ENCODE measurements at places on chromosomes 1 and 21. TPM values are rescaled to one million over a fixed set of nuclear protein-coding genes. Genes with fewer than 3 reads are reported as not detected.

GRCh38 chr1:41350055-41350378, 11.2 kb upstream of the FOXO6 start:
- DNase-seq = no peak

DNA sequence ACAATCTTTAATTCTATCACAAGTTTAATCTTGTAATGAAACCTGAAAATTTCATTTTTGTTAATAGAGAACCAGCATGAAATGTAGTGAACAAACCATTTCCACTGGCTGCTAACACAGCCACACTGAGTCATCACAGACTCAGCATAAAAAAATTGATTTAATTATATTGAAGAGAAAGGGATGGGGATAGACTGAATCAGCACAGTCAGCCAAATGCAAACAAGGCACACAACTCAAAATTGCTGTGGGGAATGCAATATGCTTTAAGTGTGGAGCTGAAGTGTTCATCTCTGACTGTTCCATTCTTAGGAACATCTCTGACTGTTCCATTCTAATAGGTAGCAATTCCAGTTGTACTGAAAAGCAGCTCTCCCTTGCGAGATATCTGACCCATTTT, 299.8 kb downstream of the MRPL39 start:
- DNase-seq = no peak

- no peak for DNase-seq
Measured at GRCh38 chr1:28577738-28578536, 14.1 kb upstream of the RAB42 start.

- DNase-seq = no peak
Measured at GRCh38 chr1:30234091-30234490, 489.3 kb downstream of the MATN1 start.

- peak; percentile 53 for DNase-seq
Measured at GRCh38 chr1:33097137-33097611, 16.2 kb downstream of the AZIN2 start.

DNA sequence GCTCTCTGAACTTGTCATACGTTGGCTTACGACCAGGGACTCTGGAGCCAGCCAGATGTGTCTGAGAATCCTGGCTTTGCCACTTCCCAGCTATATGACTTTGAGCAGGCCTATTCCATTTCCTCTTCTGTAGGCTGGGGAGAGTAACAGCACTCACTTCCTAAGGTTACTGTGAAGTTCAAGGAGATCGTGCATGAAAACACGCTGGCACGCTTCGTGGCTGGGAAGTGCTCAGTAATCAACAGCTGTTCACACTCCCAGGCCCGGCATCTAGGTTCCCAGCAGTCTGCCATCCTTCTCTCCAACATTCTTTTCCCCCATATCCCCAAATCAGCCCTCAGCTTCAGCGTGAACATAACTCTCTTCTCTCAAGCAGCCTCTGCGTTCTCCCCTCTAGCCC, 2.0 kb downstream of the ASCL5 start:
- DNase-seq = no peak

DNA sequence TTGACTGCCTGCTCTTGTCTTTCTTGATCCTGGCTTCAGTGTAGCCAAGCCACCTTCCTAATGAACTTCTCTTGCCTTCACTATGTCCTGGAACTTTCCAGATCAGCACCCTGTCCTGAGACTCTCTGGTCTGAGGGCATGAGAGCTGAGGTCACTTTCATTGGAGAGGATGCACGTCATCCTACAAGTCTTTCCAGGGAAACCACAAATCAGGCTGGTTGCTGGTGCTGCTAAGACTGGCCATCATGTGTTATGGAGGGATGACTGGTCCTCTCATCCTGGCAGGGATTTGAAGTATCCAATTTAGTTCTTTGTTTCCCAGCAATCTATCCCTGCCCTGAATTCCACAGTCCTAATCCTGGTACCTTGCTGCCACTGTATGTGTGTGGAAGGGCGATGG, 228.6 kb downstream of the GPATCH2 start:
- no peak for DNase-seq

- peak; percentile 32 for DNase-seq
Measured at GRCh38 chr1:184974056-184974836, at the start of gene NIBAN1. NIBAN1 (minus strand) TSS chr1:184974508; CDS start chr1:184974356, 152 bp downstream.

GRCh38 chr1:22878626-22879025, 94.0 kb downstream of the LACTBL1 start:
- DNase-seq = no peak

DNA sequence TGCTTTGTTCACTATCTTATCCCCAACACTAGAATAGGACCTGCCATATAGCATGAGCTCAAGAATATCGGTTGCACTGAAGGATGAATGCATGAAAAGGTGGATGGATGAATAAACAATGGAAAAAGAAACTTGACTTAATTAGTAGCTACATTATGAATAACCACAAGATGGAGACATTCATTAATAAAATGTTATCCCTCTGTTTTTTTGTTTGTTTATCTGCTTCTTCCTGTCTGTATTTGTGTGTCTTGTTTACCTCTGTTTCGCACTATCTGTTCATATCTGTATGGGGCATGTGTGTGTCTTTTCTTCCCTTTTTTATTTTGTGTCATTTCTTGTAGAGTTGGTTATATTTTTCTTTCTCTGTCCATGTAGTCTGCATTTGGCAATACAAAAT, 1.1 kb upstream of the OR14I1 start:
- no peak for DNase-seq

DNA sequence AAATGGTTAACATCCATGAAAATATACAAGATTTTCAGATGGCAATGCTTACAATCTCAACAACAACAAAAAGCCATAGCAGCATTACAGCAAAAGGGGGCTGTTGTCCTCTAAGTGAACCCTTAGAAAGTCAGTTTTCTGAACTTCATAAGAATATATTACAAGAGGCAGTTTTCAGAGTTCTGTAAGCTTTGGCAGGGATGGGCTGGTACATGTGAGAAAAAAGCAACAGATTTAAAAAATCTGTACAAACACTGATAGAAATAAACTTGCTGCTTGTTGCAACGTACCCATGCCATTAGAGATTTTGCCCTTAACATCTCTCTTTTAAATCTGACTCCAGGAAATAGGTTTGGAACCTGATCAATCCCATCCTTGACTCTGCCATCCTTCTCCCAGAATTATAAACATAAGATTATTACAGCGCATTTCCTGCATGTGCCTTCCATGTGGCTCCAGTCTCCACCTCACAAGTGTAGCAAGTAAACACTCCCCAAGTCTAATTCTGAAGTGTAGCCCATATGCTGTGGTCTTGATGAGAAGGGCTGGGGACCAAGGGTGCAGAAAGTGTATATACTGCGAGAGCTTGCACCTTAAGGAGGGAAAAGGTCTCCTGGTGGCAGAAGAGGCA, 101.4 kb upstream of the TSPAN2 start:
- DNase-seq = no peak

DNA sequence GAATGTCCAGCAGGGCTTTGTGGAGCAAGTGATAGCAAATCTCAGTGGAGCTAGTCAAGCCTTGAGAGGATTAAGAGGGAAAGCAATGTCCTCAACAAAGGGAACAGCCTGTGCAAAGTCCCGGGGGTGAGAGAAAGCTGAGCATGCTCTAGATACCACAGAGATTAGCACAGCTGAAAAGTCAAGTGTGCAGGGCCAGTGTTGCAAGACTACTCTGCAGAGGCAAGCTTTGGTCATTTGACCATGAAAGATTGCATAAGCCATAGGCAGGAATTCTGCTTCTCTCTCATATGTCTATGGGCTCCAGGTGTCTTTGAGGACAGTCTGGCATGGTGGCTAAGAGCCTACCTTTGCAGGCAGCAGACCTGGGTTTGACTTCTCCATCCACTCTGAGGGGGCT, 181.0 kb upstream of the JUN start:
- DNase-seq = peak; percentile 61

GRCh38 chr1:243554686-243555085, 295.4 kb downstream of the AKT3 start:
- DNase-seq = no peak

DNA sequence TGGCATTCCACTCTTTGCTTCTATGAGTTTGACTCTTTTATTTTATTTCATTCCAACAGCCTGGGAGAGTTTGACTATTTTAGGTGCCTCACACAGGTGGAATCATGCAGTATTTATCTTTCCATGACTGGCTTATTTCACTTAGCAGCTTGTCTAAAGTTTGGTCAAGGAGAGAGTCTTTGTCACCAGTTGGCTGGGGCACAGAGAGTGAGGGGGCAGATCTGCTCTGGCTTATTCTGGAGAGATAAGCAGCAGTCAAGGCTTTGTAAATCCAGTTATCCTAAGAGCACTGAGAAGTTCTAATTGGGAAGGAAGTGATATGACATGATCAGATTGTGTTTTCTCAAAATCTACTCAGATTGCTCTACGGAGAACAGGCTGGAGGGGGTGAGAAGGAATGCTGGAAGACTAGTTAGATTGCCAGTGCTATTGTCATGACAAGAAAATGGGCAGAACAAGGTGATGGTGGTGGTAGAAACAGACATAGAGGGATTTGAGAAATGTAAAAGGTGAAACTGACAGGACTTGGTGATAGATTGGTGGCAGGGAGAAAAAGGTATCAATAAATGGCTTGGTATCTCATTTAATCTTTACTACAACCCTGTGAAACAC, 12.1 kb upstream of the CTTNBP2NL start:
- no peak for DNase-seq

DNA sequence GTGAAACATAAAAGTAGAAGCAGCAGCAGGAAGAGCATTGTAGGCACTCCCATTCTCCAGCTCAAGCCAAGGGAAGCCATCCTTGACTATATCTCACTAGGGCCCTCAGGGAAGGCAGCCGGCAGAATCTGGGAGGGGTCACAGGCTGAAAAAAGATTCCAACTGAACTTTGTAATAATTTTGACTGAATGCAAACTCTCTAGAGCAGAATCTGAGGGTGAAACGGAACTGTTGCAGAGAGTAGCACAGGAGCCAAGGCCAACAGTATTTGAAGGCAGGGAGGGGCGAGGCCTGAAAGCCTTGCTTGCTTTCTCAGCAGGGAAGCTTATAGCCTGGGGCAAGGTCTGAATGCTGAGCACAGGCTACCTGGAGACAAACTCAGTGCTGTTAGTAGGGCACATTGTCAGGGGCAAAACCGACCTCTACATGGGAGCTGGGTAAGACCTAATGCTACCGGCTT, 180.6 kb downstream of the COL24A1 start:
- DNase-seq = no peak

Gene RSPO1
- polyA plus RNA-seq = 0.11 TPM

Gene LAPTM5
- 97.1 TPM for polyA plus RNA-seq

Gene TNFRSF9
- polyA plus RNA-seq = 0.03 TPM

Gene CNR2
- polyA plus RNA-seq = not detected

Gene RCSD1
- polyA plus RNA-seq = 8.8 TPM

Gene ITGB2
- polyA plus RNA-seq = 101 TPM
